ENCODE measurements at places on chromosomes 2 and 18. TPM values are rescaled to one million over a fixed set of nuclear protein-coding genes. Genes with fewer than 3 reads are reported as not detected.
A peak's percentile ranks its signal among the peaks of the same experiment; 100 is the strongest.

- DNase-seq = peak; percentile 19
Measured at GRCh38 chr2:10048501-10049171, 5.3 kb downstream of the KLF11 start.

- no peak for DNase-seq
Measured at GRCh38 chr2:7196883-7197282, 279.7 kb downstream of the RNF144A start.

DNA sequence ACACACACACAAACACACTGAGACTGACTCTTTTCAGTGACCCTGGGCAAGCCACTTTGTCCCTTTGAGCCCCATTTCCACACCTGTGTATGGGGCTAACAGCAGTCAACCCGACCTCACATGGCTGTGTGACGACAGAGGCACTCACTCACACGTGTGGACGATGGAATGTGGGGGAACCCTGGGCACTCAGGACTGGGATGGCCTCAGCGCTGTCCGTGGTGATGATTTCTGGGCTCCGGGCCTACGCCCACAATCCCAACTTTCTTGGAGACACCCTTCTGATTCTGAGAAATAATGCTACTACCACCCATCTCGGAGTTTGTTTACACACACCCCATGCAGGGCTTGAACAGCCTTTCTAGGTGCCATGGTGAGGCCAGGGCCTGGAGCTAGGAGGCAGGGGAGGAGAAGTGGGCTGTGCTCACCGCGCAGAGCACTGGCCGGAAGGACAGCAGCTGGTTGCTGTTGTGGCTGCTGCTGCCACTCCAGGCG is 1.5 kb downstream of the CRYBA2 start:
- no peak for DNase-seq

DNA sequence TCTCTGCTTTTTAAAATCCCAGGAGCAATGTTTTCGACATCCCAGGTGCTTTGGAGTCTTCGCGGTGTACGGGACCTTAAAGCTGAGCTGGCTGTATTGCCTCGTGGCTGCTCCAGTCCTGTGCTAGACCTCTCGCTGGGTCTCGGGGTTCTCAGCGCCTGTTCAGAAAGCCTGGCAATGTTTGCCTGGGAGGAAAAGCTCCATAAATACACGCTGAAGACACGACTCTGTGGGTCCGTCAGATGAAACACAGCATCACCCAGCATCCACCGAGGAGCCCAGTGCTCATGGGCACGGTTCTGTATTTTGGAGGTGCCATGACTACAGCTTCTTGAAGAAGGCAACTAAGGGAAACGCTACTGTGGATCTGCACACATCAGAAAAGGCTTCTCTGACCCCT is 21.6 kb downstream of the MBP start:
- no peak for DNase-seq

GRCh38 chr18:80095414-80095813 is 13.6 kb upstream of the ADNP2 start:
- no peak for DNase-seq

GRCh38 chr18:53698907-53699306 is 525.6 kb downstream of the MBD2 start:
- peak; percentile 34 for DNase-seq

GRCh38 chr2:217297096-217297495 is 437.2 kb upstream of the TNP1 start:
- no peak for DNase-seq

GRCh38 chr2:75549401-75550253 is 11.1 kb downstream of the EVA1A start:
- DNase-seq = no peak

DNA sequence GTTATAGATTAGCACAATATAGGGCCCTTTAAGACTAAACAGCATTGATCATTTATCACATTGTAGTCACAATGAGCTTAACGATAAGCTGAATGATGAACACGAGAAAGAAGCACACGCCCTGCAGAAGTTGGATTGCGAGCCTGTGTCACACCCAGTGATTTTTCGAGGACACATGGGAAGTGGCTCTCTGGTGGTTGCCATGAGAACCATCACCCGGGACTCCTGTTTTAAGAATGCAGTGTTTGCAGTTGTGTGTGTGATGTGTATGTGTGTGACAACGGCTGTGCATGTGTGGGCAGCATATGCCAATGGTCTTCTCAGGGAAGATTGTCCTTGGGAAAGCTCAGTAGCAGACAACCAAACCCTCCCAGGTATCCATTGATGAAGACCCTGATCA is 69.2 kb downstream of the PDCL3 start:
- DNase-seq = no peak

GRCh38 chr2:85111819-85112281 is 21.3 kb upstream of the TCF7L1 start:
- DNase-seq = no peak

DNA sequence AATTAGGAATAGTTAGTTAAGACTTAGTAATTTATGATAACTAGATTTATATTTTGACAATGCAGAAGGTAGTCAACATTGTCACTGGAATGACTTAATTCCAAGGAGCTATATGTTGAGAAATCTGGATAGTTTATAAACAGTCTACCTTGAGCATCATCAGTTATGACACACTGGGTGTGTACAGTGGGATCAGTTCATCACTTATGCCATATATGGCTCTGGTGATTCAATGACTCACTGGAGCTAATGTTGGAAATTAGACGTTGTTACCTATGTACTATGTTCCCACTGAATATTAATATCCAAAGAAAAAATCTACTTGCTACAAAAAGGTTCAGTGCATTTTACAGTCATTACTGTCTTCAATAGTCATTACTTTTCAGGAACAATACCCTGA is 34.0 kb upstream of the ITPRID2 start:
- no peak for DNase-seq

- no peak for DNase-seq
Measured at GRCh38 chr2:224261326-224261725, 140.6 kb downstream of the FAM124B start.

DNA sequence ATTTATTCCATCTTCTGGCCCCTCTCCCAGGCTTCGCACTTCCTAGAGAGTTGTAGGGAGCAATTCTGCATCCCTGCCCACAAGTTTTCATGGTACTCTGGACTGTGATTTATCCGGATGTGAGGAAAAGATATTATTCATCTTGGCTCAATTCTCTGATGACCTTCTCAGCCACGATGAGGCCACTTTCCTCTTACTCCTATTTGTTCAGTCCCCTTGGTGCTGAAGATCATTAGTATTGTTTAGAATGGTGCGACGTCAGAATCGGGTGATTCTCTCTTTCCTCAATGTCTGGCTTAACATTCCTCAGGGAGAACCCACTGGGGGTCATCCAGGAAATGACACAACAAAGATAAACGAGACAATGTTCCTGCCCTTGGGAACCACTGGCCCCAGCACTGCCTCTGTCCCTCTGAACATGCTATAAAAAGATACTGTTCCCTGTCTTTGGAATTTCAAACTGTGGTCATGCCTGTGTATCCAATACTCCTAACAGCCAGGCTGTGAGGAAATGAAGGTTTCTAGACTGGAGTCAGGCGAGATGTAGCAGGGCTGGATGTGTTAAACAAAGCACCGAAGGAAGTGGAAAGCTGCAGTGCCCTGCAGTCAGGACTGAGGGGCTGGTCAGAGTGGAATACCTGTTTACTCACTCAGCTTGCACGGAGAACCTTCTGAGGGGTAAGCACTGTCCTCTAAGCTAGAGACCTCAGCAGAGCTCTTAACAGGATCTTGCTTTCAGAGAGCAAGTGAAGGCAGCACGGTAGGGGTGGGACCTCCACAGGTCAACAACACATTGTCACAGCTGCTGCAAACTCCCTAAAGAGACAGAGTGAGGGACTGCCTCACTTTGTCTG is 12.9 kb upstream of the GLI2 start:
- DNase-seq = no peak

DNA sequence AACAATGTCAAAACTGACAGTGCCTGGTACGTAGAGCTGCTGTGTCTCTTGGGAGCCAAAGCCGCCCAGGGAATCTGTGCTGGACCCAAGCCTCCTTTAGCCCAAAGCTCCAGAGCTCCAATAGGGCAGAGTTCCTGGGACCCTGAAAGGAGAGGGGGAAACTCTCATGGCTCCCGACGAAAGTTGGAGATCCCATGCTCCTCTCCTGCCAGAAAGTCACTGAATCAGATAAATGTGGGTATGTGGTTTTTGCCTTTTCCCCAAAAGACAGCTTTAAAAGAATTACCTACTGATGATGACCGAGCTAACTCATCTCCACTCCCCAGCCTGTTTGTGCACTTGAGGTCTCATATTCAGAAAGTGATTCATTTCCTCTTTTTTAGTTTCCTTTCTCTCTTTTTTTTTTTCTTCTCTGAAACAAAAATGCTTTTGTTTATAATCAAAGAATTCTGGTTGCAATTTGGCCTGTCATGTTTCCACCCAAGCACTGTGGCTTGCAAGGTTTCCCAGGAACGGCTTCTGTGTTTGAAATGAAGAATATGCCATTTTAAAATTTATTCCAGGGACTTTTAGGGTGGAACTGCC is 14.1 kb upstream of the PMAIP1 start:
- no peak for DNase-seq

DNA sequence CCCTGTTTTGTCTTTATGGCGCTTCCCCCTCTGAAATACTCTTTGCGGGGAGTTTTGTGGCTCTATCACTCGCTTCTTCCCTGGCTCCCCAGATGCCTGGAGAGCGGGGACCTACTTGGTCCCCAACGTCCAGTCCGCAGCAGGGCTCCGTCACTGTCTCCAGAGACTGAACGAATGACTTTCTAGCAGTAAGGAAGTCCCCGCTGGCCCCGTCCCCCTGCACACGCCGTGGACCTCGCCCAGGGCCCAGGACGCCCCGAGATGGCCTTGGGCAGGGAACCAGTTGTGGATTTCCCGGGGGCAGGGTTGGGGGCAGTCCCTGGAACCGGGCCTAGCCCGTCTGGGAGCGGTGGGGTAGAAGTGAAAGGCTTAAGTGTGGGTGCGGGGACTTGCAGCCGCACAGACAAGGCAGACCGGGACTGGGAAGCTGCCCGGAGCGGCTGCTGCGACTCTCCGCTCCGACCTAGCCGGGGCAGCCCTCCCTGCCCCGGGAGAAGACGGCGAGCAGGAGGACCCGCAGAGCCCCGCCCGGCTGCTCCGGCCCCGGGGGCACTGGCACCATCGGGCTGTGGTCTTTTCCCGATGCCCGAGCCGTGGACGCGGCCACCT is 821 bp upstream of the EPHA4 start:
- no peak for DNase-seq

GRCh38 chr18:63293935-63294334 is 25.6 kb downstream of the BCL2 start:
- DNase-seq = no peak

DNA sequence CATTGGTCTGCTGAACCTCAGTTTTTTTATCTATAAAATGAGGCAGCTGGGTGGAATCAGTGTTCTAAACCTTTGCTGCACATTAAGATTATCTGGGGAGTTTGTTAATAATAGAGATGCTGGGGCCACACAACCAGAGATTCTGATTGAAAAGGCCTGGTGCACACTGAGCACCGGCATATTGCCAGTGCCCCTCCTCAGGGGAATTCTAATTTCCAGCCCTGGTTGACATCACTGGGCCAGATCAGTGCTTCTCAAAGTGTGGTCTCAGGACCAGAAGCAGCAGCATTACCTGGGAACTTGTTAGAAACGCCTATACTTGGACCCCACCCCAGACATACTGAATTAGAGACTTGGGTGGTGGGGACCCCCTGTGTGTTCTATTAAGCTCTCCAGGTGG is 112.5 kb downstream of the SETBP1 start:
- DNase-seq = no peak

- DNase-seq = no peak
Measured at GRCh38 chr2:151357359-151357758, at the start of gene TNFAIP6. TNFAIP6 (plus strand) TSS chr2:151357592; CDS start chr2:151357667, 75 bp downstream.

DNA sequence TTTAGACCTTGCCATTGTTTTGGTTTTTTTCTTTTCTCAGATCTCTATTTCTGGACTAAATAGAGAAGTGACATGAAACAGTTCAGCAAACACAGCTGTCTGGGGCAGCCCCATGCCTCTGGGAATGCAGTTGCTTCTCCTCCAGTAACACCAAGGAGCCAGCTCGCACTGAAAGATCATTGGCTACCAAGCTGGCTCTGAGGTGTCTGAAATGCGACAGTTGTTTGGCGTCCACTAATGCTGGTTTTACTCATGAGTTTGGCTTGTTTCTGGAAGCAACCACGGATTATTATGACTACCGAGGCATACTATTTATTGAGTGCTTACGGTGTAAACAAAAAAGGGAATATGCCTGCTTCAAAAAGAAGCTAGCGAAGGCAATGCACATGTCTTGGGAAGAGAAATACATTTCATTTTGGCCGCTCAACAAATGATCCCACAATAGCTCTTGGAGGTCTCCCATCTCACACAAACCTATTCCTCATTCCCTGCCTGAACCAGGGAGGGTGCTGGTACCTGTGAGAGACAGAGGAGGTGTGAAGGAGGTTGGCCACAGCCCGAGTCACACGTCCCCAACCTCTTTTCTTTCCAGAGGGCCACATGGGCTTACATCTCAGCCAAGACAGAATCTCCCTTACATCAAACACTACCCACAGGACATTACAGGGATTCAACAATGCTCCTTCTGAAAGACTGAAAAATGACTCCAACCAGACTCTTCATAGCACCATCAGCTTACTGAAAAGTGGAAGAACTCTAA is 37.5 kb upstream of the NEB start:
- DNase-seq = no peak

- no peak for DNase-seq
Measured at GRCh38 chr2:233810385-233810784, 32.3 kb downstream of the MROH2A start.

GRCh38 chr2:111091811-111092211 is 28.9 kb upstream of the BCL2L11 start:
- DNase-seq = no peak

PROC gene
- total RNA-seq = not detected

GALNT13 gene
- total RNA-seq = 0.30 TPM

CFC1 gene
- total RNA-seq = not detected

PLGLB1 gene
- 1.2 TPM for total RNA-seq

COL4A3 gene
- 1.9 TPM for total RNA-seq

AOX1 gene
- total RNA-seq = 0.76 TPM

MTIF2 gene
- total RNA-seq = 38.3 TPM

C2orf78 gene
- not detected for total RNA-seq

SETBP1 gene
- 6.1 TPM for total RNA-seq

GAD1 gene
- total RNA-seq = not detected

TDRD15 gene
- total RNA-seq = not detected

CEP76 gene
- 4.4 TPM for total RNA-seq

All from heart left ventricle (tissue), 16 donors.